Activated T-cell treated with anti-CD3 and anti-CD28 coated beads for 24 hours (primary cell): ENCODE measurements at places on chromosomes 3 and 15.

- no peak for DNase-seq
Observed at GRCh38 chr3:18188491-18188890, 236.6 kb downstream of the SATB1 start.

DNA sequence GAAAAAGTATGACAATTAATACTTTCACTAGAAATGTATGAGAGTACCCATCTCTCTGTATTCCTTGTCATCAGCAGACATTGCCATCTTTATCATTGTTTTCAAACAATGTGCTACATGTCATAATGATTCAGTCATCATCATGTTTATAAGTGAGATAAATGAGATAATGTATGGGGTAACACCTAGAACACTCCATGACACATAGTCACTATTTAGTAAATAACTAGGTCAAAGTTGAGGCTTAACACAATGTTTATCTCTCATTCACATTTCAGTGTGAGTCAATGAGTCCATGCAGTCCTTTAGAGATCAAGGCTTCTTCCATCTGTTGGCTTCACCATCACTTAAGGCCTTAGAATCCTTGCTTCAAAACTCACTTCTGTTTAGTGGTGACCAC is 70.0 kb downstream of the NLGN1 start:
- no peak for DNase-seq

GRCh38 chr3:188287762-188288505 is 134.0 kb downstream of the LPP start:
- DNase-seq = no peak

DNA sequence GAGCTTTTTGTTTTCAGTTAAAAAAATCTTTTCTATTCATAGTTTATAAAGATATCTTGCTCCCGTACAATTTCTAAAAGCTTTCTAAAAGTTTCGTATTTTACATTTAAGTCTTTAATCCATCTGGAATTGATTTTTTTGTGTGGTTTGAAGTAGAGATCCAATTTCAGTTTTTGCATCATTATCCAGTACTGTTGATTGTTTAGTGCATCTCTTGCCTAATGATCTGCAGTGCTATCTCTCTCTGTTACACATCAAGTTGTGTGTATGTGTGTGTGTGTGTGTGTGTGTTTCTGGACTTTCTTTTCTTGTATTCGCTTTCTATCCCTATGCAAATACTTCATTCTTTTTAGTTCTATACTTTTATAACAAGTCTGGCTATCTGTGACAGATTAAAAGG is 605.8 kb upstream of the DPPA4 start:
- no peak for DNase-seq

GRCh38 chr15:38860253-38860652 is 295.6 kb upstream of the RASGRP1 start:
- DNase-seq = no peak

- no peak for DNase-seq
Observed at GRCh38 chr3:56857178-56857577, 55.4 kb upstream of the ARHGEF3 start.

DNA sequence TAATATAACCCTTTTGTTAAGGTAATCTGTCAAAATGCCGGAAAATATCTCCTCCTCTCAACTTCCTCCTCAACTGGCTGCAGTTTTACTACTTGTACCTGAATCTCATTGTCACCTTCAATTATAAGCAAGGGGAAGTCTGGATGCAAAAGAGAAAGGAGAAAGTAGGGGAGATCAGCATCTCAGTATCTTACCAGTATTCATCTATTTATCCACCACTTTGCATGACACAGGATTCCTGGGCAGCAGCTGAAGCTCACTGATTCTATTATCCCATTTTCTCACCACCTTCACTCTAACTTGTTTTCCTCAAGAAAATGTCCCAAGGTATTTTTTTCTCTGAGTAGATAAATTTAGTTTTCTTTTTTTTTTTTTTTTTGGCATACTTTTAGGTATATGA is 440.5 kb upstream of the CBLB start:
- no peak for DNase-seq

- no peak for DNase-seq
Observed at GRCh38 chr3:33391255-33391995, 48.8 kb downstream of the UBP1 start.

DNA sequence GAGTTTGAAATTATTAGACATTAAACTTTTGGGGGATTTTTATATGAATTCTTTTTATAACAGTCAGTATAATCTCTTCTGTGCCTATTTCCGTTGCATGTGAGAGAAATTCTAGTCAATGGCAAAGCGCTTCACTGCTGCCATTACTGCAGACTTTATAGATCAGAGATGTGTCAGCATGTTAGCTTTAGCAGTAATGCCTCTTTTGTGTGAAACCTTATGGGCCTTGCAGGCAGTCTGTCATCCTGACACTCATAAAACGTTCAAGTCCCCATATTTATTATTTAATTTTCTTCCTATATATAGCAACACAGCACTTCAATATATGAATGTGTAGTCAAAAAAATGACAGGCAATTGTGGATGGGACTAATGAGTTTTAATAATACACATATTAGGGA is 191.0 kb downstream of the NLGN1 start:
- no peak for DNase-seq

DNA sequence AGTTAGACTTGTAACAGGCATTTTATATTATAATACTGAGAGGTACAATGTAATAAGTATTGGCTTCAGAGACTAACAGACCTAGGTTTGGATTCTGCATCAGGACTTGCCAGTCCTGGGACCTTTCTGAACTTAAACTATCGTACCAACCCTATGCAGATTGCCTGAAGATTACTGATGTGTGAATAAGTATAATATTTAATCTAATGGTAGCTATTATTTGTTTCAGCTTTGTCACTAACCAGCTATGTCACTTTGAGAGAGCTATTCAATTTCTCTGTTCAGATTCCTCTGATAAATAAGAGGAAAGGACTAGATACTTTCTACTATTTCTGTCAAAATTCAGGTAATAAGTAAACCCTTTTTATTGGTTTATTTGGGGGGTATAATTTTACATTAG is 184.4 kb upstream of the NECTIN3 start:
- DNase-seq = no peak

DNA sequence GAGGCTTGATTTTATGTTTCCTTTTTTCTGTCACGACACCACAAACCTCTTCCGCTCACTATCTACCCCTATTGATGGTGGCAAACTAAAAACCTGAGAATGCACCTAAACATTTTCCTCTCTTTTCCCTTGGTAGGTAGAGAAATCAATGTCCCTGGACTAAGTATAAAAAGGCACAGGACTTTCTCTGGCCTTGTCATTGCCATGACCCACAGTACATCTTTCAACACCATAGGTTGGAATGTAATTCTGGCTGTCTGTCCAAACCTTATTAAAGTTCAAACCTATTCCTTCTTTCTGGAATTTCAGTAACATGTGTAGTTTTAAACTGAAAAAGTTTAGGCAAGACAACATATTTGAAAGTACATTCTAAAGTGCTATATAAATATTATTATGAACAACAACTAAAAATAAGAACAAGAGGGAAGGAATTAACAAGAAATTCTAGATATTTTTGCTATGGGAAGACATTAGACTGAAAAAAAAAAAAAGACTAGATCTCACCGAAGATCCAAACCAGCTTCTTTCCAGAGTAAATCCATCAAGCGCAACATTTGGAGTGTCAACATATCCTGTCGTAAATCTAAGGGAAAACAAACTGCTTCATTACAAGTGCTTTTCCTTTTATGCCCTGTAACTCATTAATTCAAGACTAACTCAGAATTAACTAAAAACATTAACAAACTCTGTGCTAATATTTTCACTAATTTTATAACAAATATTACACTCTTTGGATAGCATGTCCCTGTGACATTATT is 73.1 kb downstream of the FAIM start:
- no peak for DNase-seq

GRCh38 chr3:73148682-73149081 is 87.2 kb downstream of the EBLN2 start:
- DNase-seq = no peak

GRCh38 chr15:59696332-59696731 is 7.2 kb upstream of the BNIP2 start:
- no peak for DNase-seq

DNA sequence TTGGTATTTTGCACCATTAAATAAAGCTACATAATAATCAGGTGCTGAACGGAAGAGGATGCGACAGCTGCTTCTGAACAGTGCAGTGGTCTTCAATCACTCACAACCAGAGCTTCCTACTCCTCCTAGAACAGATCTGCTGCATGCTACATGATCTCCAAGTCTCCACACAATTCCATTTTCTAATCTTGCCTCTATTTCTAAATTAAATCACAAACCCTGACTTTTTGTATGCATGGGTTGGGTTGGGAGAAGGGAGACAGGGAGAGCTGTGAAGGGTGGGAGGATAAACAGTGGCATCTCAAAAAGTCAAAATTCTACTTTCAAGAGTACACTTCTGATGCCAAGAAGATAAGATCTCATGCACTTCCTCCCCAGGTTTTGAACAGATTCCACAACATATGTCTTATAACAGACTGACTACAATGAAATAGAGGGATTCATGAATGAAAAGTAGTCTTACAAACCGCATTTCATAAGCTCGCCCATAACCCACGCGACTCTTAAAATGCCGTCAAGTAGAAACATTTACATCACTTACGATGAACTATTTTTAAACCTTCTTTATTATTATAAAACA is 57.2 kb downstream of the CHSY1 start:
- DNase-seq = no peak

- DNase-seq = no peak
Observed at GRCh38 chr15:57296473-57297162, 79.7 kb upstream of the CGNL1 start.

- DNase-seq = no peak
Observed at GRCh38 chr3:100737334-100737733, 28.0 kb downstream of the TFG start.
